ENCODE measurements at places on chromosomes 16 and 17.

- DNase-seq = peak; percentile 49
These were observed 15.6 kb upstream of the AURKB start for GRCh38 chr17:8225813-8226535.

DNA sequence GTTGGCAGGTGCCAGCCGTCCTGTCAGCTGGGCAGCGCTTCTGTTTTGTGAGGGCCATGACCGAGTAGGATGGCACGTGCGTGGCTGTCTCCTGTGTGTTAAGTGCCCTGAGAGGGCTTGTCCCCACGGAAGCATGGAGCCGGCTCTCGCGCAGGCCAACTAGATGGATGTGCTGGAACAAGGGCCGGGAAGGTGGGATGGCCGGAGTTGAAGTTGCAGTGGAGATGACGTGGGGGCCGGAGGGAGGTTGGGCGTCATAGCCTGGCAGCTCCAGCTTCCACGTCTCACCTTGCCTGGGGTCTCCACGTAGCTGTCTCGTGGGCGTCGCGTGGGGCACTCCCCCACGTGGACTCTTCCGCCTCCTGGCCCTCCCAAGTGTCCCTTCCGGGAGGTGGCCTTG is 27.7 kb downstream of the TBCD start:
- no peak for DNase-seq

GRCh38 chr16:86884390-86884650 is 306.0 kb downstream of the FOXL1 start:
- no peak for DNase-seq

GRCh38 chr17:57391076-57391825 is 134.9 kb downstream of the MSI2 start:
- no peak for DNase-seq

- DNase-seq = no peak
These were observed 26.0 kb upstream of the CIBAR2 start for GRCh38 chr16:85138073-85138824.

- DNase-seq = peak; percentile 73
These were observed at the start of gene SGSM2 for GRCh38 chr17:2336852-2337543. Gene SGSM2 (plus strand): TSS chr17:2337501. CDS start chr17:2337689, 188 bp downstream.

- no peak for DNase-seq
These were observed 27.1 kb downstream of the UTP18 start for GRCh38 chr17:51287412-51287811.

Data from effector CD4-positive, alpha-beta T cell (primary cell).